ENCODE measurements at places on chromosomes 2 and 18.

DNA sequence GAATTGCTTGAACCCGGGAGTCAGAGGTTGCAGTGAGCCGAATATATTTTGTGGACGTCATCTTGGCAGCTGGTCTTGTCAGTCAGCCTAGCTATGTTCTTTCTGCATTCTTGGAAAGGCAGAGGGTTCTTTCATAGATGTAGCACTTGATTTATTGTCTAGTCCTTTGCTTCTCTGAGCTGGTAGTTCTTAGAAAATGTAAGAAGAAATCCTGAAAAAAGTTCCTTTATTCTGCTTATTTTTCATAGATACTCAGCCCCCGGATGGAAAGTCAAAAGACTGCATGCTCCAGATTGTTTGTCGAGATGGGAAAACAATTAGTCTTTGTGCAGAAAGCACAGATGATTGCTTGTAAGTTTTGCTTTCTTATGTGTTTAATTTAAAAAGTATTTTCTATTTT, 21.3 kb downstream of the PLEKHB2 start:
- no peak for DNase-seq

- no peak for DNase-seq
These were observed 42.0 kb downstream of the FAM161A start for GRCh38 chr2:61811821-61812220.

GRCh38 chr18:57210716-57211411, 64.0 kb downstream of the BOD1L2 start:
- no peak for DNase-seq

DNA sequence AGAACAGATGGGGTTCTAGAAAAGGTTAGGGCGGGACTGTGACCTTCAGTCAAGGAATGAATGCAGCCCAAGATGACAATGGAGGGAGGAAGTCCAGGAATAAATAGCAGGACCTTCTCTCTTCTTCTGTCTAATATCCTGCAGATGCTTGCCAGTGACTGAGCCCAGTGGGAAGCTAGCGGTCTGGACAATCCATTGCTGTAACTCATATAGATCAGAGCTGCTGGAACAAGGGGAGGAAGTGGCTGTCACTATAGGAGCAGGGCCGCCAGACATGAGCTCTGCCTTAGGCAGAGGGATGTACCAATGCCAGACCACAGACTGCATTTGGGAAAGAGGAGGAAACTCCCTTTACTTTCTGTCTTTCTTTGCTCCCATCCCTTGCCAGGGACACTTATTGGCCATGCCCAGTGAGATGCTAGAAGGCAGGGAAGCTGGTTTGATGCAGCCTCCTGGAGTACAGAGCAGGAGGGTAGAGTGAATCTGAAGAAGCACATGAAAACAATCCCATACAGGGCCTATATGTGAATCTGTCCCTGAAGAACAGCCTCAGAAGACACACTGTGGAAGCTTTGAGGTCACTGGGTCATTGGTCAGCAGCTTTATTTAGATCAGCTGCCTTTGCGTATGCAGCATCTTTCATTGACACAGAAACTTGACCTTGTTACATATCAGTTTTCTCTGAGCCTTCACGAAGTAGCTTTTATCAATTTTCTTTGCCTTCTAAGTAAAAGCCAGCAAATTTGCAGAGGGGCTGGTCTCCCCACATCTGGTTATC, 65.4 kb downstream of the CCDC85A start:
- no peak for DNase-seq

- no peak for DNase-seq
These were observed 64.9 kb downstream of the BOD1L2 start for GRCh38 chr18:57211776-57212175.

All from activated CD8-positive, alpha-beta memory T cell treated with anti-CD3 and anti-CD28 coated beads for 48 hours (primary cell).